H4 (cell line): ENCODE measurements at places on chromosomes 12 and 14.

- DNase-seq = no peak
Measured at GRCh38 chr12:7751394-7751793, 4.2 kb upstream of the CLEC4C start.

GRCh38 chr12:109310247-109311125, 1.4 kb upstream of the FOXN4 start:
- no peak for DNase-seq

DNA sequence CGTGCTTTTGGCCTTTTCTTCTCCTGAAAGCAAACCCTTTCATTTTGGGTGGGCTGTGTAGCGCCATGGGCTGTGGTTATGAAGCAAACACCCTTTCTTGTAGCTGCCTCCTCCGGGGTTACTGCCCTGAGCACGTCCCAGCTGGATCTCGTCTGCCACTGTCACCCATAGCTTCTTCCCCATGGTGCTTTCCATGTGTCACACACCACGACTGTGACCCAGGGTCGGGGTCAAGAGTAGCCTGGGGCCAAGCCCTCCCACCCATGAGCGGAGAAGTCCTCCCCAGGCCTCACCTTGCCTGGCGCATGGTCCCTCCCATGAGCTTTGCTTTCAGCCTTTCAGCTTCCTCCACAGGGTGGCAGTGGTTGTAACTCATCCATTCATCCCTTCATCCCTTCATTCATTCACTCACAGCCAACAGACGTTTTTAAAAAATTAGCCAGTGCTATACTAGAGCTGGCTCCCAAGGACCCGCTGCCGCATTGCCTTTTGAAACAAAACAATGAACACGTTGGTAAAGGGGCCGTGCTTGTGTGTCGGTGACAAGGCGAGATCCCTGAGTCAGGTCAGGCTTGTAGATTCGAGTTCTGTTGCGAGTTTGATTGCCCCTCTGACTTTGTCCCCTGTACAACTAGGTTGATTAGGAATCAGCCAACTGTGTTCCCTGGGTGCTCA, 29.5 kb downstream of the MEG3 start:
- DNase-seq = no peak

- DNase-seq = peak; percentile 37
Measured at GRCh38 chr12:95763809-95764253, 26.7 kb downstream of the NTN4 start.

DNA sequence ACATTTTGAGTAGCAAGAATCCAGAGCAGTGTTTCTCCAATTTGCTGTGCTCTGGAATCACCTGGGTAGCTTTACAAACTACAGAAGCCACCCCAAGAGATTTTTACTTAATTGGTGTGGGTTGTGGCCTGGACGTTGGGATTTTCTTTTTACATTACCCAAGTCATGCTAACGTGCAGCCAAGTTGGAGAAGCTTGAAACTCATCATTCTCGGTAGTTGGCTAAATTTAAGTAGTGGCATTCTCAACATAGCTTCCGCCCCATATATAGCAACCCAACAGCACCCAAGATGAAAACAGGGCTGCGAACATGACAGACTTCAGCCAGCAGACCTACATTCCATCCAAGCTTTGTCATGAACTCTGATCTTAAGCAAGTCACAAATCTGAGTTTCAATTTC, 25.0 kb downstream of the DAD1 start:
- no peak for DNase-seq

DNA sequence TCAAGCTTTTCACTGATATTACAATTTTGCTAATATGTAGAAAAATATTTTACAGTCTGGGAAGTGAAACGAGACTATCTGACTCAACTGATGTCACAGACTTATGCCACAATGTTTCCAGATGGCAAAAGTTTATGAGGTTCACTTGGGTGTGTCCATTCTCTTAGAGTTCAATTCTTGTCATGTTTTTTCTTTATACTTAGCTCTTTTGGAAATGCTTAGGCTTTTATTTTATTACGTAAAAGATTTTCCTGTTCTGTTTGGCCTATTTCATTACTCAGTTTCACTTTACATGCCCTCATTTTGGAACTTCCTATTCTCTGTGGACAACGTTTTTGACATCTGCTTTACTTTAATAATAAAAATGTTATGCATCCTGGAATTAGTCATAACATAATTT, 2.1 kb upstream of the PDZRN4 start:
- DNase-seq = no peak

GRCh38 chr14:100603341-100604120, 16.3 kb upstream of the BEGAIN start:
- DNase-seq = no peak

DNA sequence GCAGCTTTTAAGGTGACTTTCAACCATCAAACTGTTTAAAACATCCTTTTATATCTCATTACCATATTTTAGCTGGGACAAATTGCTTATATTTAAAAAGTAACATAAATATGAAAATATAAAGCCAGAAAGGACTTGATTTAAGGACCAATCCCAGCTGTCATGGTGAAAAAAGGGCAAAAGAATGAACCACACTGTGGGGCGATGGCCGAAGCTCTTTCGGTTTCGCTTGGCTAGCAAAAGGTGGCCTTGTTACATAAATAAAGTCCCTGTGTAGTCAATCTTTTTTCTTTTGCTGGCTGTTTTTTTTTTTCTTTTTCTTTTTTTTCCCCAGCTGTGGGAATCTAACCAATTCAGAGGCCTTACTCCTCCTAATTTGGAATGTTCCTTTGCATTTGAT, 50.9 kb downstream of the FBXO33 start:
- peak; percentile 13 for DNase-seq

- no peak for DNase-seq
Measured at GRCh38 chr12:52848661-52849255, at the start of gene KRT78. Gene KRT78 (minus strand): TSS chr12:52848994. CDS start chr12:52848930, 64 bp downstream.

DNA sequence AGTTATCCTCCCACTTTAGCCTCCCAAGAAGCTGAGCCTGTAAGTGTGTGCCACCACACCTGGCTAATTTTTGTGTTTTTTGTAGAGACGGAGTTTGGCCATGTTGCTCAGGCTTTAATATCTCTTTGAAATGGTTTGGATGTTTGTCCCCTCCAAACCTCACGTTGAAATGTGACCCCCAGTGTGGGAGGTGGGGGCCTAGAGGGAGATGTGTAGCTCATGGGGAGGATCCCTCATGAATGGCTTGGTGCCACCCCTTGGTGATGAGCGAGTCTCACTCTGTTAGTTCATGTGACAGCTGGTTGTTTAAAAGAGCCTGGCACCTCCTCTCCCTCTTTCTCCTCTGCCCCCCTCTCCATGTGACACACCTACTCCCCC, 23.6 kb upstream of the TTC7B start:
- no peak for DNase-seq

GRCh38 chr14:67970923-67971322, 151.3 kb downstream of the RAD51B start:
- no peak for DNase-seq

- peak; percentile 58 for DNase-seq
Measured at GRCh38 chr14:21092273-21093011, 6.0 kb downstream of the ZNF219 start.
